ENCODE measurements at places on chromosomes 16 and 17.

DNA sequence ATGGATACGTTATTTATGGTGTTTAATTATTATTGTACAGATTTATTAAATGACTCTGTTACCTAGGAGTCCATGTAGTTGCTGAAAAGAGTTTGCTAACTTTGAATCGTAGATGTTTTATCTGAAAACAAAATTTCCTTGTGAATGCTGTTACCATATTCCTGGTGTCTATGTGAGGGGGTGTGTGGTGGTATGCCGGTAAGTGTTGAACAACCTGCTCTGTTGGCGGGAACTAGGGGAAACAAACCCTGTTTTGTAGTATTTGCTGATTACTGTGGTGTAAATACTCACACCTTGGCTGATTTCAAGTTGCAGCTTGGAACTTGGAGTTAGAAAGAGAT lies 386.4 kb downstream of the WWOX start:
- no peak for DNase-seq

DNA sequence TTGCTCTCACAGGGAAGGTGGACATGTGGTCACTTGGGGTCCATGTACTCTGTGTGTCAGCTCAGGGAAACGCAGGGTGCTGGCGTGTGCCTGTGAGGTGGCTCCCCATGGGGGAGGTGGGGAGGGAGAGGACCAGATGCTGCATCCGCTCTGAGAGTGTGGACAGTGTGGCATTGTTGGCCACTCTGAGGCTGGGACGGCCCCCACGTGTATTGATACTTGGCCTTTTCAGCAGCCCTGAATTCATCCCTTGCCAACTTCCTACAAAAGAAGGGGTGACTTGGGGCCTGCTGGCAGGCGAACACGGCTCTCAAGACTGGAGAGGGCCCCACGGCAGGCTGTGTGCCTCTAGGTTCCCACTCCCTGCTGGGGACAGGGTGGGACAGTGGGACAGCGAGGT lies 120.1 kb downstream of the RAB11FIP4 start:
- peak; percentile 72 for DNase-seq

DNA sequence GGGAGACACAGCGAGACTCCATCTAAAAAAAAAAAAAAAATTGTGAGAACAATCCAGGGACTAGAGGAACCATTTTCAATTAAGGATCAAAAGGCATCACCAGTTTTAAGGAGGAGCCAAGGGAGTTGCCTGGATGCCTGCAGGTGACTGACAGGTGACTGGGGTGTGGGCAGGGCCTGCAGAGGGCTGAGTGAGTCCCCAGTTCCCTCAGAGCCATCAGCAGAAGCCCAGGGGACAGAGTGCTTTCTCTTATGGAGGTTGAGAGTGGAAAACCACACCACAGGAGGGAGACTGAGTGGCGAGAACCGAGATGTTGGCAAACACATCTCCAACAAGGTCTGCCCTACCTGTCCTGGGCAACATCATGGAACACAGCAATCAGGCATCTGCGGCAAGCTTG lies 27.1 kb upstream of the CREBBP start:
- no peak for DNase-seq

DNA sequence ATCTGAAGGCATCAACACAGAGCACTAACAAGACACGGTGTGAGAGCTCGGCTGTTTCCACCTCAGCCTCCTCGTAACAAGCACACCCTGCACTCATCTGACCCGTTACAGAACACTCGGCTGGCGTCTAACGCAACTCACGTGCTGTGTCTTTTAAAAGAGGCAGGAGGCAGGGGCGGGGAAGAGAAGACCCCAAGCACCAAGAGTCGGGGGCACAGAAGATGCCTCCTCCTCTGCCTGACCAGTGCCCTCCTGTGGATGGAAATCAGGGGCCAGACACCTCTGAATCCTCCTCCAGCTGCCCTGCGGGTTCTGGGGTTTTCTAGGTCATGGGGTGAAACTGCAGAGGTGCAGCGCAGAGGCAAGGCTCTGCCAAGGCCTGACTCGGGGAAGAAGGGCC lies 74.3 kb downstream of the ZNF778 start:
- no peak for DNase-seq

- DNase-seq = no peak
Measured at GRCh38 chr17:4043862-4044261, 79.6 kb upstream of the ATP2A3 start.

- no peak for DNase-seq
Measured at GRCh38 chr16:31327646-31328225, 27.2 kb upstream of the ITGAX start.

GRCh38 chr17:8789743-8790142 lies 9.4 kb downstream of the MFSD6L start:
- no peak for DNase-seq

All from midbrain (tissue), 1 donor.